ENCODE measurements at places on chromosomes 3 and 15.

DNA sequence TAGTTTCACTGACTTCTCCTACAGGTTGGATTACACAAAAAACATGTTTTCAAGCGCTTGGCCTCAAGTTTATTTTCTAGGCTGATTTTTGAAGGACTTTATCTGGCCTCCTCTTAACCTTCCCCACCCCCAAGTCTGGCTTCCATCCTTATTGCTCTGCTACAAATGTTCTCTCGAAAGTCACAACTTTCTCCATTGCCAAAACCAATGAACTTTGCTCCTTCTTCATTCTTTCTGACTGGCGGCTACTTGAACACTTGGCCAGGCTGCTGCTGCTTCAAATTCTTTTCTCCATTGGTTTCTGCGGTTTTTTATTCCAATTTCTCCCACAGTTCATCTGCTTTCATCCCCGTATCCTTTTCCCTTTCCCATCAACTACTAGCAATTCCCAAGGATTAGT is 106.6 kb downstream of the TOP2B start:
- DNase-seq: no peak

DNA sequence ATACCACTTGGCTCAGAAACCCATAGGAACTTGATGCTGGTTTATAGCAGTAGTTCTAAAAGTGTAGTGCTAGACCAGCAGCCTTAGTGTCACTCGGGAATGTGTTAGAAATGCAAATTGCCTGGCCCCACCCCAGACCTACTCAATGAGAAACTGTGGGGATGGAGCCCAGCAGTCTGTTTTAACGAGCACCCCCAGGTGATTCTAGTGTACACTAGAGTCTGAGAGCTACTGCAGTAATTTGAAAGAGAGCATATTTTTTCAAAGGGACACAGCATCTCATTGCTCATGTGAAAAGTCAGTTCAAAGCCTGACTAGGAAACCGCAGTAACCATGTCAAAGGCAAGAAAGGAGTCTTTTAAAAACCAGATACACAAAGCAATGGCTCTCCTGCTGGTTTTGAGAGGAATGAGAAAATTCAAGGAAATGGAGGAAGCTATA is 313.4 kb downstream of the SQOR start:
- DNase-seq: peak; percentile 10

DNA sequence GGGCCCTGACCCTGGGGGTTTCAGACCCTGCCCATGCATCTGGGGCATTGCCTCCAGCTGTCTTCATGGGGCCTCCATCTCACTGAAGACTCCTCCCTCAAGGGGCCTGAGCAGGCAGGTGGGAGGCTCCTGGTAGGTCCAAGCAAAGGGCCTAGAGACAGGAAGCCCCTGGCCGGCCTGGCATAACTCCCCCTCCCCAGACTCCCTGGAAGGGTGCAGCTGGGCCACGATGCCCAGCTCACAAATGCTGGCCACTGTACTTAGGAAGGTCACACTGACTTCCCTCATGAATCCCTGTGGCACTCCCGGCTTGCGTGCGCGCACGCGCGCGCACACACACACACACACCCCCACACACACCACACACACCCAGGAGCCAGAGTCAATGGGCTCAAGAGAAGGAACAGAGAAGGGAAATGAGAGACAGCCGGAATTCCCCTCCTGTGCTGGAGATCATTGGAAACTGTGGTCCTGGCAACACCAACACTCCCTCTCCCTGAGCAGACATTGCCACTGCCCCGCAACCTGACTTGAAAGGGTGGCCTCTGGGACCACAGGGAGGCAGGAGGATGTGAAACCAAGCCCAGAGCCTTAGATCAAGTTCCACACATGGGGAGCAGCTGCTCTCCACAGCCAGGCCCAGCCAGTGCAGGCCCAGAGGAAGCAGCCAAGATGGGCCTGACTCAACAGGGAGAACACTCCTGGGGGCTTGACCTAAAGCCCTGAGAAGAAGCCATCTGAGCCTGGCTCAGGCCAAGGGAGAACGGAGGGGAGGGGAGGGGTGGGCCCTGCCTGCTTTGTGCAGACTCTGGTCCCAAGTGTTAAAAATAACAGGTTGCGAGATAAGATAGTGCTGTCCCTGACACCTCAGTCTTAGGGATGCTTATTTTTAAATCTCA is 69.7 kb downstream of the SCN5A start:
- DNase-seq: no peak

GRCh38 chr3:127421943-127422662 is 134.3 kb upstream of the PRR20G start:
- no peak for DNase-seq

- DNase-seq: no peak
These were observed 223.8 kb upstream of the LYSMD4 start for GRCh38 chr15:99956820-99957641.

- DNase-seq: no peak
These were observed 528.4 kb upstream of the SEMA6D start for GRCh38 chr15:47188758-47189507.

- DNase-seq: no peak
These were observed 8.4 kb downstream of the ACOX2 start for GRCh38 chr3:58528629-58529028.

- no peak for DNase-seq
These were observed 14.9 kb downstream of the C3orf18 start for GRCh38 chr3:50552598-50552997.

- no peak for DNase-seq
These were observed 52.1 kb upstream of the TAMM41 start for GRCh38 chr3:11898611-11899325.

DNA sequence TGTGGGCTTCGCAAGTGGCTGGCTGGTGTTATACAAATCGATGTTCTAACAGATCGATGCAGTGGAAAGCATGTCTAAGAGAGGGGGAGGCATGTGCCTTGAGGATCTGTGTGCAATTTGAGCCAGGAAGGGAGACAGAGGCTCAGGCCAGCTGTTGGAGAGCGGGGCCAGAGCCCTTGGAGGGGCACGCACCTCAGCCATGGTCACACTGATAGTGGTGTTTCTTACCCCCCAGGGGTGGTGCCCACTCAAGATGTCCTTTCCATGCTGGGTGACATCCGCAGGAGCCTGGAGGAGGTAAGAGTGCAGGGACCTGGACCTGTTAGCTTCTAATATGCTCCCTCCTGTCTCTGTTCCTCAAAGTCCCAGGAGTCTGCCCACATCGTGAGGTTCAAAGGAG is 3.8 kb upstream of the ABTB1 start:
- no peak for DNase-seq

DNA sequence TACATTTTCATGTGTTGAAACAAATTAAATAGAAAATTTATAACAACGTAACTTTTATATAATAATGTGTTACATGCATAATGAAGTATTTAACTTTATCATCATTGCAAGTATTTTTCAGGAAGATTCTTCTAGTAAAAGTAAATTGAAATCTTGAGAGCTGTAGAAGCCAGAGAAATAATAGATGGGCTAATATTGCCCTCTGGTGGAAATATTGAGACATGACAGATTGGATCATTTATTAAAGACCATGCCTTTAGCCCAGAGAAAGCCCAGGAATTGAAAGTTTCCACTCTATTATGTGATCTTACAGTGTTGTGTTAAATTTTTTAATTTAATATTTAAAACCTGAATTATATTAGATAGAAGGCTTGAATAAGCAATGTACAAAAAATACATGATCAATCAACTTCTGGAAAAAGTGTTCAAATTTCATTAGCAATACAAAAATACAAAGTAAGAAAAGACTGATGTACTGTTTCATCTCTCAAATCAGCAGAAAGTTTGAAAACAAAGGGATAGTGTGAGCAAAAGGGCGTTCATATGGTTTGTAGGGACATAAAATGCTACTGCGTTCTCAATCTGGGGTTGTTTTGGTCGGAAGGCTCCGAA is 52.7 kb upstream of the SPTSSB start:
- peak; percentile 31 for DNase-seq

- DNase-seq: no peak
These were observed 77.3 kb upstream of the CGNL1 start for GRCh38 chr15:57298843-57299550.
